ENCODE measurements at places on chromosomes 2 and 18. TPM values are rescaled to one million over a fixed set of nuclear protein-coding genes. Genes with fewer than 3 reads are reported as not detected.

DNA sequence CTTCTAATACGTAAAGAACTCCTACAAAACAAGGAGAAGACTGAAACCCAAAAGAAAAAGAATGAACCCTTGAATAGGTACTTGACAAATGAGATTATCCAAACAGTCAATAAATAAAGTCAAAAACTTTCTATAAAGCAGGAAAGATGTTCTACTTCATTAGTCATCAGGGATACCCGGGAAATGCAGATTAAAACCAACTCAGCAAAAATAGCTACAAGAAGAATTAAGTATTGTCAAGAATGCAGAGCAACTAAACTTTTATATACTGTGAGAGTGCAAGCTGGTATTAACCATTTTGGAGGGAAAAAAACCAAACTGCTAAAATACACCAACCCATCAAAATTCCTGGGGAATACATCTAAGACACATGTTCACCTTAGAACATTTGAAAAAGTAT is 10.4 kb downstream of the TXNL1 start:
- DNase-seq, result no peak

GRCh38 chr2:112661656-112662305 is 16.0 kb downstream of the SLC20A1 start:
- DNase-seq, result no peak

Gene CD8A
- polyA plus RNA-seq, result 0.22 TPM

Gene C2orf78
- polyA plus RNA-seq, result not detected

- DNase-seq, result no peak
Observed at GRCh38 chr2:96771796-96772618, 11.3 kb downstream of the CNNM4 start.

DNA sequence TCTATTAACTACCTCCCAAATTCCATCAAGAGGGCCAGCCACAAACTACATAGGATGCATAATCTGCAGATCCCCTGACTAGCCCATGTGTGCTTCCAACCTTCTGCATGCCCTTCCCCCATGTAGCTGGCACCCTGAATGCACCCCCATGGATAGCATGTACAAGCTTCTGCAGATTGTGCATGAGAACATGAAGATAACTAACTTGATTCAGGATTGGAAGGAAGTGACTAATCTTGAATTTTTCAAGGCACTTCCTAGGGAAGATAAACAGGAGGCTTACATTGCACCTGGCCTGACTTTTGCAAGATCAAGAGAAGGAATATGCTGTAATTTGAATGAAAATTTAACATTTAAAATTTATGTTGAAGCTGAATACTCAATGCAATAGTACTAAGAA is 66.7 kb downstream of the CDC42EP3 start:
- no peak for DNase-seq

- DNase-seq, result no peak
Observed at GRCh38 chr2:126703311-126703710, 47.4 kb downstream of the GYPC start.

DNA sequence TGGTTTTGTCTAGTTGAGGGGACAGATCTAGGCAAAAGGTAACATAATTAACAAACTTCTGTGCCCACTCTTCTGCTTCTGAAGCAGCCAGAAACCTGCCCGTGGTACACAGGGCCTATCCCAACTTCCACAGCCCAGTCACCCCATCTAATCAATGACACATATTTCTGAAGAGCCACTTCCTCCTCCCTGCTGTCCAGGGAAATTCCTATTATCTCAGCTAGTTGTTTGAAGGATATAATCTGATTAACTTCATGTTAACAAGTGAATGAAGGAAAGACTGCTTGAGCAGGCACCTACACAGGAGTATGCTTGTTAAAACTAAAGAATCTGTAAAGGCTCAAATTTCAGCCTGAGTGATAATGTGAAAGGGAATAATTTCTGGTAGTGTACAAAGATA is 61.4 kb downstream of the CCDC148 start:
- DNase-seq, result no peak

GRCh38 chr2:46151577-46151976 is 145.6 kb upstream of the EPAS1 start:
- DNase-seq, result no peak

Gene ZBTB7C
- polyA plus RNA-seq, result 4.0 TPM

Gene SPC25
- polyA plus RNA-seq, result 7.5 TPM

DNA sequence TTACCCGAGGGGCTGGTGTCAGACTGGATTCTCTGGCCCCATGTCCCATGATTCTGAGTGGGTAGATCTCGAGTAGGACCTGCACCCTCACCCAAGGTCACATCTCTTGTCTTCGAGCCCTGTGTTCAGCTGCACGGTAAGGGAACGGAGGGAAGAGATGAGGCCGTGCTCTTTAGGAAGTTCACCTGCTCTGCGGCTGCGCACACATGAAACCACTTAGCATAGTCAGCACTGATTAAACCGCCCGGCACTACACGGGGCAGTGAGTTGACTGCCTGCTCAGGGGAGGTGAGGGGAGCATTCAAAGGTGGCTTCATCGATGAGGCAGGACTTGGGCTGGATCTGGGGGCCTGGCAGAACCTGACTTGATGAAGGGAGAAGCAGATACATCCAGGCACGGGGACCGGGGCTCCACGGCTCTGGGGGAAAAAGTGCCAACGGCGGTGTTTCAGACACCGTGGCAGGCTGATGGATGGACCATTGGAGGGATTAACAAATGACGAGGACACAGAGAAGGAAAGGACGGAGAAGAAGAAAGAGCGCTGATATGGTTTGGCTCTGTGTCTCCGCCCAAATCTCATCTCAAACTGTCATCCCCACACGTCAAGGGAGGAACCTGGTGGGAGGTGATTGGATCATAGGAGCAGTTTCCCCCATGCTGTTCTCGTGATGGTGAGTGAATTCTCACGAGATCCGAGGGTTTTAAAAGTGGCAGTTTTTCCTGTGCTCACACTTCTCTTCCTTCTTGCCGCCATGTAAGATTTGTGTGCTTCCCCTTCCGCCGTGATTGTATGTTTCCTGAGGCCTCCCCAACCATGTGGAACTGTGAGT is 248.6 kb downstream of the CYP26B1 start:
- no peak for DNase-seq

Gene IL1RL2
- 0.18 TPM for polyA plus RNA-seq

- DNase-seq, result no peak
Observed at GRCh38 chr18:74613381-74613780, 15.7 kb downstream of the ZNF407 start.

GRCh38 chr2:14745288-14746076 is 113.0 kb downstream of the LRATD1 start:
- no peak for DNase-seq

- no peak for DNase-seq
Observed at GRCh38 chr18:72456802-72457201, 87.3 kb downstream of the CBLN2 start.

GRCh38 chr2:112493048-112493447 is 11.1 kb downstream of the TTL start:
- no peak for DNase-seq

Gene CCDC88A
- polyA plus RNA-seq, result 65.9 TPM

Gene UGT1A6
- not detected for polyA plus RNA-seq

DNA sequence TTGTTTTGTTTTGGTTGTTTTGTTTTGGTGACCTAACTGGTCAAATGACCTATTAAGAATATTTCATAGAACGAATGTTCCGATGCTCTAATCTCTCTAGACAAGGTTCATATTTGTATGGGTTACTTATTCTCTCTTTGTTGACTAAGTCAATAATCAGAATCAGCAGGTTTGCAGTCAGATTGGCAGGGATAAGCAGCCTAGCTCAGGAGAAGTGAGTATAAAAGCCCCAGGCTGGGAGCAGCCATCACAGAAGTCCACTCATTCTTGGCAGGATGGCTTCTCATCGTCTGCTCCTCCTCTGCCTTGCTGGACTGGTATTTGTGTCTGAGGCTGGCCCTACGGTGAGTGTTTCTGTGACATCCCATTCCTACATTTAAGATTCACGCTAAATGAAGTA is at the start of gene TTR:
TSS of gene TTR (plus strand) at position 250 of the 400 bp plus-strand sequence. CDS start at position 276, 26 bp downstream.
- no peak for DNase-seq

DNA sequence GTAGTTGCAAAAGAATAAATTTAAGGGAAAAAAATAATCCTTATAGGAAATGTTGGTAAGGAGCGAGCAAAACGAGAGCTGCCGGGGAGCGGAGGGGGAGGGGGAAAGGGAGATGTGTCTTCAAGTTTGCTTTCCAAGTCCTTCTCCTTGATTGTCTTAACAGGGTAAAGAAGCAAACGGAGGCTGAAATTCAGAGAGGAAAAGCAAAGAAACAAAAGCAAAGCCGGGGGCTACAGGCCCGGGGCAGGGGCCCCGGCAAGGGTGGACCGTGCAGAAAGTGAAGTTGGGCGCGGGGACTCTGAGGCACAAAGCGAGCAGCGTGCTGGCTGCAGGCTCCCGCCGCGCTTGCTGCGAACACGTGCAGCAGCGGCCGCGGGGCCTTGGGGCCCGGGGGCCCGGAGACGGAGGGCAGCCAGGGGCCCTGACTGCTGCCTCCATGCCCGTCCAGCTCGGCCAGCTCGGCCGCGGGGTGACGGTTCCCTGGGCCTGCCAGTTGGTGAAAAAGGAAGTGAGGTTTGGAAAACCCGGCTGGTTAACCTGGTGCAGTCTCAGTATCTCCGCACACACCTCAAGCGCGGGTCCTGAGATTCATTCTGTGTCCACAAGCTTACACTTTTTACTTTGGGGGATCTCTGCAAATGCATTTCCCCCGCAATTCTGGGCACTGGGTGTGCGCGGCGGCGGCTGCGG is 4.1 kb downstream of the BCL11A start:
- no peak for DNase-seq

DNA sequence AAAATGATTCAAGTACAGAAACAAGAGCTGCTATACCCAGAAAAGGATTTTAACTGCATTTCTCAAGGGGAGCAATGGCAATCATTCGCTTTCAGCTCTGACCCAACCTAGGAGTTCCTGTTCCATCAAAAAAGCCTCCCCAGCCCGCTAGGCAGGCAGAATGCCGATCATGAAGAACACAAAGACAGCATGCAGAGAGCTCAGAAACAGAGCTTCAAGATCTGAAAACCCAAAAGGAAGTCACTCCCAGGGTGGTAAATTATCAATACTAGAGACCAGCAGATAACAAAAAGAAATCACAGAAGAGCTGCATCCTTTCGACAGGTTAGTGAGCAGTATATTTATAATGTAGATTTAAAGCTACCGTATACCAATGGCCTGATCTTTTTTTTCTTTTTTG is 84.8 kb upstream of the CRIM1 start:
- DNase-seq, result no peak

GRCh38 chr2:136080114-136080513 is 37.8 kb downstream of the CXCR4 start:
- no peak for DNase-seq

DNA sequence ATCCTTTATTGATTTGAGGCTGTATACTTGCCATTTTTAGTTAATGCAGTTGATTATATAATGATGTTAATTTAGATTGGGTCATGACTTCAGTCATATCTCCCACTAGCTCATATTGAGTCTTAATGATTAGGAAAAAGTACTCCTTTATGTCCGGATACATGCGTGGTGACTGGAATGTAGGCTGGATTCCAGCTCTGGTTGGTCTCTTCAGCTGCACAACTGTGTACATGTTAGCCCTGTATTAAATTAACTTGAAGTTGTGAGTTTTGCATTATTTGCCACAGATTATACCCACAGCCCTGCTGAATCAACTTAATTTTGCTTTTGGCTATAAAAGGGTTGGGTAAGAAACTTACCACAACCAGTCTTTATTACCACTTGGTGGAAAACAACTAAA is 22.5 kb downstream of the MOB4 start:
- no peak for DNase-seq

DNA sequence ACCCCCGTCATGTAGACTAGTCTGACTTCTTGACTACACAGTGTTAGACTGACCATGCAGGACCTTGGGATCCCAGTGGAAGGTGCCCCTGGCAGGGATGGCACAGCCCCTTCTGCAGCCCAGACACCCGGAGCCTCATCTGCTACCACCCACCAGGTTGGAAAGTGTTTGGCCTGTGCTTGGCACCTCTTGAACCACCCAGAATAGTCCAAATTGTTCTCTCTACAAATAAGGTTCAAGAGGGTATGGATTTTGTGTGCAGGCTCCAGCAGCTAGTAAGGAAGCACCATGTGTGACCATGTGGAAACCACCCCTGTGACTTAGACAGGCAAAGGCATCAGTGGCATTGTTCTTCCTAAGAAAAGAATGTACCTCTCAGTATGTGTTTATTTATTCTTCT is 18.4 kb downstream of the L3MBTL4 start:
- DNase-seq, result no peak

- no peak for DNase-seq
Observed at GRCh38 chr2:150191349-150191748, 296.1 kb downstream of the RND3 start.

- DNase-seq, result no peak
Observed at GRCh38 chr2:28600181-28600580, 104.3 kb downstream of the PLB1 start.

DNA sequence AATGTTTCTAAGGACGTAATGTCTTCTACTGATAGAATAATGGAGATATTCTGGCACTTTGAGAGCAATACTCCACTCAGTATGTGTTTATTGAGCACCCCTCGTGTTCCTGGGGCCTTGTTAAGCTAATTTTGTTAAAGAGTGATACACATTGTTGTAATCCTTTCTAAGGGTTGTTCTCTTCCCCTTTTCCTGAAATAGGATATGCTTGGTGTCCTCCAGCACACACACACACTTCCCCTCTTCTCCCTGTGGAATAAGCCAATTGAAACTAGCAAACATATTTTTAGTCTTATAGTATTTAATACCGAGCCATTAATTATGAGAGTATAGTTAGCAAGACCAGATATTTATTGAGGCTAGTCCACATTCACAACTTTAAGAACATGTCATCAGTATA is 114.1 kb downstream of the CRIM1 start:
- no peak for DNase-seq

GRCh38 chr18:49617865-49618264 is 56.0 kb downstream of the LIPG start:
- DNase-seq, result peak; percentile 32

- DNase-seq, result no peak
Observed at GRCh38 chr18:25825056-25825455, 265.4 kb downstream of the SS18 start.

GRCh38 chr2:185507719-185508118 is 230.9 kb upstream of the FSIP2 start:
- DNase-seq, result no peak

DNA sequence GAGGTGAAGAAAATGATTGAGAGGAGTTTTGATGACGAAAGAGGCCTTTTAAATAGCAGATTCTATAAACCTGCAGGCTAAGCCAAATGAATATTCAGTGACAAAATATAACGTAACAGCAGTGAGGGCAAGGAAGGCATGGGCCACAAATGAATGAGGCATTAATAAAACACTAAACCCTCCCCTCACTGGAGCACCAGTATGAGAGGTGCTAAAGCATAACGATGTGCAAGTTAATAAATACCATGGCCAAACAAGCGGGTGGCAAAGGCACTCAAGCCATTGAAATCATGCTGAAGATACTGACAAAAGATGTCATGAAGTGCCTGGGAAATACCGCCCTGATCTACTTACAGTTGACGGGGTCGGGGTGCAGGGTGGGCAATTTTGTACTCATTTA is 30.2 kb upstream of the LONRF2 start:
- DNase-seq, result no peak

Data from forelimb muscle (tissue), 1 donor.